AG04450 (cell line): ENCODE measurements at places on chromosomes 3 and 15.

DNA sequence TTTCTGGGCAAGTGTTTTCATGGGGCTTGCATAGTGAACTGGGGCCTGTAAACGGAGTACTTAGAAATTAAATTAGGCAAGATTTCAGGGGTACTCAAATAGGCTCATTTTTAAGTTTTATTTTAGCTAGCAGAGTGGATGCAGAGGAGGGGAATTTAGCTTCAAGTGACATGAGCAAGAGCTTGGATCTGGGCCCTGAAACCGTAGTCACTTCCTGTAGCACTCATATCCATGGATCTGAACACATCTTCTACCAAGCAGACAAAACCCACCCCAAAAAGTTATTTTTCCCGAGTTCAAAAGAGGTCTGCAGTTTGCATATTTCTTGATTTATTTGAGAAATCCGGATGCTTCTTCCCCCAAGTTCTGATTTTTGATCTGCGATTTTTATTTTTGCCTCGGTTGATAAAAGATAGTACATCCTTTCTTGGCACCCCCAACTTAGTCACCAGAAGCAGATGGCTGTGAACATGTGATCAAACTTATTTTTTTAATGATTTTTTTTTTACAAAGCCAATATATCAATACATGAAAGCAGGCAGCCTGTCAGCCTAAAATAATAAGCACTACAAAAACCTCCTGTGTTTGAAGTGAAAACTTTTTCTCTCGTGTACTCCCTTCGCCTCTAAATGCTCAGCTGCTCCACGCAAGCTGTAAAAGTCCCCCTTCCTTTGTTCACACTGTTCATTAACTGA lies 36.6 kb upstream of the STT3B start:
- DNase-seq: no peak

DNA sequence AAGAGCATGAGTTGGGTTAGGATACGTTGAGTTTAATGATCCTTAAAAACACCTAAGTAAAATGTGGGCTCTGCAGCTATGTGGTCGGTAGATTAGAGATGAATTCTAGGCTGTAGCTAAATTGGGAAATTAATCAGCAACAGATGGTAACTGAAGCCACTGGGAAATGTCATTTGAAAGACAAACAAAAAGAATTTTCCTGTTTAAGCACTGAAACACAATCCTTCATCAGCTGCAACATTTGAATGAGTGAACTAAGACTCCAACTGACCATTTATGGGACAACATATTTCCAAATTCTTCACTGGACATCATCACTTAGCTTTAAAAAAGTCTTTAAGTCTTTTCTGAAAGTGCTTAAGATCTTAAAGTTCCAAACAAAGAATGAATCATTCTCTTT lies 226.9 kb downstream of the ZNF385D start:
- DNase-seq: no peak

DNA sequence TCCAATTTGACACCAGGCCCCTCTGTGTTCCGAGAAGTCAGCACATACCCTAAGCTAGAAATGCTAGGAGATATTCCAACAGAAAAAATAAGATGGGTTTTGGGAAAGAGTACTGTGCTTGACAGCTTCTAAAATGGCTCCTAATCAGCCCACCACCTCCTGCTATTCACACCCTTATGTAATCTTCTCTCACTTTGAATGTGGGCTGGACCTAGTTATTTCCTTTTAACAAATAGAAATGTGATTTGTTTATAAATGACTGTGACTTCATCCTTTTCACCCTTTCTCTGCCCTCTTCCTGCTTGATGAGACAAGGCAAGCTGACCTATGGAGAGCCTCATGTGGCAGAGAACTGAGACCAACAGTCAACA lies 961.1 kb downstream of the FHIT start:
- DNase-seq: no peak

- no peak for DNase-seq
Observed at GRCh38 chr3:16086690-16087089, 87.8 kb upstream of the GALNT15 start.

DNA sequence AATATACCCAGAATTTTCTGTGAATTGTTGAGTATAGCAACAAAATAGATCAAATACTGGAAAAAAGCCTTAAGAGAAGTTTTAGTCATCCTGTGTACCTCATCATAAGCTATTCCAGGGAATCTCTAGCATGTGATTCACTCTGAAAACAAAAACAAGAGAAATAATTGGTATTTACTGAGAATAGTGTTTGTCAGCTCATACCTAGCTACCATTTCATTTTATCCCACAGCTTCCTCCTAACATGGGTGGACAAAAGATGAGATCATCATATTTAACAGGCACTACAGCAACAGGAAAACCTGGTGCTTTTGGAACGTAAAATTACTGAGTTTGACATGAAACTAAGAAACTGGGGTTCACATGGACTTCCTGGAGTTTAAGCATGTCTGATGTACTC lies 753.5 kb upstream of the NECTIN3 start:
- no peak for DNase-seq

- no peak for DNase-seq
Observed at GRCh38 chr3:185701611-185702261, 115.6 kb downstream of the SENP2 start.

DNA sequence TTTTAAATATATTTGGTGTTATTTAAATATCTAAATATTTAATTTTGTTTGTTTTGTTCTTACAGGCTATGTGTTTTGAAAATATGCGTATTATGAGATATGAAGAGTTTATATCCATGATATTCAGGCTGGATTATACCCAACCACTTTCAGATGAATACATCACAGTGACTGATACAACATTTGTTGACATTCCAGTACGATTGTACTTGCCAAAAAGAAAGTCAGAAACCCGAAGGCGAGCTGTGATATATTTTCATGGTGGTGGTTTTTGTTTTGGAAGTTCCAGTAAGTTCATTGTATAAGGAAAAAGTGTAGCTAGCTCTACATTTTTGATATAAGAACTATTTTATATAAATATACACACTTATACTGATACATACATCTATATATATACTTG lies 6.9 kb downstream of the AADACL2 start:
- no peak for DNase-seq

- DNase-seq: no peak
Observed at GRCh38 chr15:54576298-54576935, 598.2 kb downstream of the UNC13C start.

DNA sequence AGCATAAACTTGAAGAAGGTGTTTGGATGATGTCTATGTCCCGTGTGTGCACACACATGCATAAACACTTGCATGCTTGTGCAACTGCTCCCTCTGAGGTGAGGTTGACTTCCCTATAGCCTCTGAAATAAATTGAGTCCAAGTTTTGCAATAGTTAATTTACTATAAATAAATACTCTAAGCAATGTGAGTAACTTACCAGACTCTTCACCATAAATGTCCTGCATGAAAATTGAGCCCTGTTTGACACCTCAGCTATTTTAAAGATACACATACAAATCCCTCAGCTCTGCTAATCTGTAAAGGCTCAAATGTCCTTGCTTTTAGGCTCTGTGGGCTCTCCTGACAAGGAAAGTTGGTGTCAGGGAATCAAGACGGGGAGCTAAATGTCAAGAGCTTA lies 37.1 kb downstream of the GJD2 start:
- peak; percentile 4 for DNase-seq

DNA sequence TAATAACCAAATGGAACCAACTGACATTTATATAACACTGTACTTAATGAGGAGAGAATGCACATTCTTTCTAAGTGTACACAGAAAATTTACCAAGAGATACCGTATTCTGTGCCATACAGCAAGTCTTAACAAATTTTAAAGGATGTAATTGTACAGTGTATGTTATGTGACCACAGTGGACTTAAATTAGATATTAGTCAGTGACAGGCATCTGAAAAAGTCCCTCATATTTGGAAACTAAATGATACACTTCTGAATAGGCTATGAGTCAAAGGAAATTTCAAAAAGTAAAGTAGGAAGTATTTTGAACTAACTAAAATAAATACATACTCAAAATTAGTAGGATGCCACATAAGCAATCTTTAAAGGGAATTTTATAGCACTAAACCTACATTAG lies 59.6 kb upstream of the P3H2 start:
- no peak for DNase-seq

DNA sequence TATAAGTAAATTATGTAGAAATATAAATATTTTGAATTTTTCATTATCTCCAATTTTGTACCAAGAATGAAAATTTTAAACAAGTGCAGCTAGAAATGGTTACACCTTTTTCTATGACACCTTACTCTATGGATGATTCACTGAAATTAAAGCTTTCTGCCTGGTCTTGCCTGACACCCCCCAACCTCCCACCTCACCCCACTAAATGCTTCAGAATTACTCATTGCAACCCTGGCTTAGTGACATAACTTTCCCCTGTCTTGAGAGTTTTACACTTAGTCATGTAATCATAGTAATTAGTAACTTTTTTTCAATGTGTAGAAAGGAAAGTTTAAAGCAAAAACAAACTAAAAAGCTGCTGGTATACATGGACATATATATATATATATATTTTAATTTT lies 42.0 kb upstream of the MEIS2 start:
- no peak for DNase-seq

GRCh38 chr3:184209146-184209923 lies 20.1 kb upstream of the VWA5B2 start:
- DNase-seq: no peak

- no peak for DNase-seq
Observed at GRCh38 chr3:40490916-40491315, 14.0 kb downstream of the ZNF619 start.

DNA sequence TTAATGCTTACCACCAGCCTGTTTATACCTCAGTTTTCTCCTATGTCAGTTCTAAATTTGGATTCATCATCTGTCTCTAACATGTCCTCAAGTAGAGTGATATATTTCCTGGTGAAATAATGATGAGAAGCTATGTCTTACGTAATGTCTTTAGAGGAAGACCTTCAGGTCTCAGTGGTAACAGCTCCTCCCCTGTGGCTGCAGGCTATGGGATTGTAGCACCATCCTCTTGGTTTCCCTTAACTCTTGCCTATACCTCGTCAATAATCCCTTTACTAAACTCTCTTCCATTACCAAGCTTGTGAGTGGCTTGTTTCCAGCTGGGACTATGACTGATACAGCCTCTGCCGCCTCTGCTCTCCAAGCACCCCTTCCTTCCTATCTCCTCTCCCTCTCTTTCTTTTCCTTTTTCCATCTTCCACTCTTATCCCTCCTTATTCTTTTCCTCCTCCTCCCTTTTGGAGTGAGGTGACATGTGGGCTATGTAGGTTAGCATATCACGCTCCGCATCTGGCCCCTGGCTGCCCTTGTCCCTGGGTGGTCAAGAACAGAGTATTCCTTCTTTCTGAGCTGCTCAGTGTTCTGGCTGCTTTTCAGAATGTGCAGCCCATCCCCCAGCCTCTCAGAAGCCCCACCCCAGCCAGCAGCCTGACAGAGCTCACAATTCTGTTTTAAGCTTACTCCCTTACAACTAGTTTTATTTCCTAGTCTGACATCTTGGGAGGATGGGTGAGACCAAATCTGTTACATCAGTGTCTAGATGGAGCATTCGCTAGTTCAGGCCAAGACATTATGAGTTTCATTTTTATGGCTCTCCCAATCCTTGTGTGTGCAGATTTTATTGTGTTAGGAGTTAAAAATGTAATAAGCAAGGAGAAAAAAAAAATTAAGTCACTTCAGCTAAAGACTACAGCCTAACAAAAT lies 75.0 kb upstream of the RNU6-1 start:
- DNase-seq: no peak

DNA sequence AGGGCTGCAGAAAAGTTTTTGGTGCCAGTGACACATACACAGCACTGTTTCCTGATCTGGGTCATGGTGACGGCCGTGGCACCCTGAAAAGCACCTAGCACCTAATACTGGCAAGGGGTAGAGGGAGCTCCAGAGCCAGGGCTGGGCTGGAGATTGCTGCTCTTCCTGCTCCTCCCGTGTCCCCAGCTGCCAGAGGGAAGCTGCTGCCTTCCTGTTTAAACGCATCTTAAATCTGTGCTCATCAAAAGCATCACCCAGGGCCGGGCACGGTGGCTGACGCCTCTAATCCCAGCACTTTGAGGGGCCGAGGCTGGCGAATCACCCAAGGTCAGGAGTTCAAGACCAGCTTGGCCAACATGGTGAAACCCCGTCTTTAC lies 156.7 kb upstream of the MEF2A start:
- no peak for DNase-seq

GRCh38 chr3:169662132-169662842 lies 1.2 kb downstream of the MECOM start:
- no peak for DNase-seq

DNA sequence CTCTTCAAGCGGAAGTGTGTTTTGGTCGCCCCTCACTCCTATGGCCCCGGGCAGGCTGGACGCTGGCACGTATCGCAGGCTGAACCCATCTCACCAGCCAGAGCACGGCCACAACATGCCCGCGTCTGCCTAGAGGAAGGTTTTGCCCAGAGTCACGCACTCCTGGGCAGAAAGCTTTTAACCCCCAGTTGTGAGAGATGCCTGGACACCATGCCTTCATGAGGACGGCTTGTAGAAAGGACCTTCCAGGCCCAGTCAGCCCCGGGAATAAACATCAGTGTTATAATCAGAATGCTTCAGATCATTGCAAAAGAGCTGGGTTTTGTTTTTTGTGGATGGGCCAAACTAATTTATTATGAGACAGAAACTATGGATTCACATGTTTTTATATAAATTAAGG lies 16.5 kb downstream of the CYFIP1 start:
- DNase-seq: no peak

- no peak for DNase-seq
Observed at GRCh38 chr3:8147711-8148110, 353.9 kb upstream of the LMCD1 start.

GRCh38 chr15:72382146-72382545 lies 6.3 kb upstream of the HEXA start:
- no peak for DNase-seq

- DNase-seq: no peak
Observed at GRCh38 chr3:52433996-52434479, 10.9 kb downstream of the SEMA3G start.

GRCh38 chr3:62201438-62202035 lies 171.8 kb downstream of the FEZF2 start:
- no peak for DNase-seq

GRCh38 chr15:29466292-29466691 lies 196.7 kb upstream of the NSMCE3 start:
- DNase-seq: no peak

DNA sequence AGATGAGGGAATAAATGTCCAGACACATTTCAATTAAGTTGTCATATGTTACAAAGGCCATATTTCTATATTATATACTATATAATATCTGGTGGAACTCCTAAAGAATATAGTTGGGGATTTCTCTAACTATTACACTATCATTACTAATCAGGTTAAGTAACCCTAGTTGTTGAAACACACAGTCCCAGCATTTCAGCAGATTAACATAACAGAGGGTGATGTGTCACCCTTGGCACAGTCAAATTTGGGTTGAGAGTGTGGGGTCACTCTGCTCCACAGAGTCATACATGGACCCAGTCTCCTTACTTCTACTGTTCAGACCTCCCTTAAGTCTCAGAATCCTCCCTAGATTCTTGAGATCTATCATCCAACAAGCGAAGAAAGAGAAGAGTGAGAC lies 496.4 kb upstream of the MDFIC2 start:
- no peak for DNase-seq

- no peak for DNase-seq
Observed at GRCh38 chr3:100073049-100073713, 41.1 kb downstream of the FILIP1L start.

GRCh38 chr15:80836223-80836622 lies 57.1 kb downstream of the CEMIP start:
- no peak for DNase-seq
